ENCODE measurements at places on chromosomes 12 and 14.

DNA sequence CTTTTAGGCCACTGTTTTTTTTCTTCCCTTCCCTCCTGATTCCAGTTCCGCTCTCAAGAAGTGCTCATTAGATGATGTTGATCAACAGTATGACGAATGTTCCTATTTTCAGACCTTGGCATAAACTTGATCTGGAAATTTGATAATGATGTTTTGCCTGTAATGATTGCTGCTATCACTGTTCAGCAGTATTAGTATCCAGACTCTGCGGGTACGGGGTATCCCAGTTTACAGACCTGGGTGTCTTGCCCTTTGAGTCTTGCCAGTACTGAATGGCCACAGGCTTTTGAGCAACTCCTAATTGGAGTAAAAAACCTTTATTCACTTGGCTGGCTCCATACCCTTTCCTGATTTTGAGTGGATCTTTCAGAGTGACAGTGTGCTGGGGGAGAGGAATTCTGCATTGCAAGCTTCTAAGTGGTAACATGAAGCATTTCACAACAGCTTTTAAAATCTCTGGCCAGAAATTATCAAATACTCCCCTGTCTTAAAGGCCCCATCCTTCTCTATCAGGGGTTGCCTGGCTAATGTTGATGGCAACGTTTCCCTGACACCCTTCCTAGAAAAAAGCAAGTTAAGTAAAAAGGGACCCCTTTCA is 5.9 kb upstream of the ASB8 start:
- no peak for DNase-seq

DNA sequence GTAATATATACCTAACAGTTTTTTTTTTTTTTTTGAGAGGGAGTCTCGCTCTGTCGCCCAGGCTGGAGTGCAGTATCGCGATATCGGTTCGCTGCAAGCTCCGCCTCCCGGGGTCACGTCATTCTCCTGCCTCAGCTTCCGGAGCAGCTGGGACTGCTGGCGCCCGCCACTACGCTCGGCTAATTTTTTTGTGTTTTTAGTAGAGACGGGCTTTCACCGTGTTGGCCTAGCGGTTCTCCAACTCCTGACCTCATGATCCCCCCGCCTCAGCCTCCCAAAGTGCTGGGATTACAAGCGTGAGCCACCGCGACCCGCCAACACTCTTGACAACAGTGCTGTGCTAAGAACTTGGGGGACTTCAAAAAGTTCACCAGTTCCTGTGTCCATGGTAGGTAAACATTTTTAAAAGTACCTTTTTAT is 63.5 kb downstream of the FOXG1 start:
- DNase-seq = no peak

DNA sequence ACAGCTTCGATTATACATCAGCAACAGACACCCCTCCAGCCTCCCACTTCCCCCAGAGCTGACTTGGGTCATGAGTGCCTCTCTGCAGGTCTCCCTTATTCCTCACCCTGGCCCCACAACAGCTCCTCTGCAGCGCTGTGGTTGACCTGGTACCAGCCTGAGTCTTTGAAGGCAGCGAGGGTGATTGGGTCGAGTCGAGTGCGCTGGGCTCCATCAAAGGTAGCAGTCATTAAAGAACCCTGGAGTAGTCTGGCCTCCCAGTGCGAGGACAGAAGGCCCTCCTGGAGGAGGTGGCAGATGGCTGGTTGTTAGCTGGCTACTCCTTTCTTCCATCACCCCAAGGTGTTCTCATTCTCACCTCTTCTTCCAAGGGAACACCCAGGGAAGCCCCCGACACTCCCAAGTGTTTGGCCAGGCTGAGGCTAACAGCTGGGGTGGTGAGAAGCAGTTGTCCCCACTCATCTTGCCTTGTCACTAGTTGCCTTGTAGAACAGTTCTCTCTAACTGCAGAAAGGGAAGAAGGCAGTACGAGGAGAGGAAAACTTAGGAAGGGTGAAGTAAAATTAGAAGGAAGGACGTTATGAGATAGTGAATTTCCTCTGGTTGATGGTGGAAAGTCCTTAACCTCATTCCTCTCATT is 2.7 kb downstream of the CIROP start:
- no peak for DNase-seq

GRCh38 chr12:28027328-28027727 is 54.8 kb upstream of the PTHLH start:
- no peak for DNase-seq
